Cardiac muscle cell (in vitro differentiated cells and primary cell): ENCODE measurements at places on chromosomes 1 and 21.
A peak's percentile ranks its signal among the peaks of the same experiment; 100 is the strongest.

DNA sequence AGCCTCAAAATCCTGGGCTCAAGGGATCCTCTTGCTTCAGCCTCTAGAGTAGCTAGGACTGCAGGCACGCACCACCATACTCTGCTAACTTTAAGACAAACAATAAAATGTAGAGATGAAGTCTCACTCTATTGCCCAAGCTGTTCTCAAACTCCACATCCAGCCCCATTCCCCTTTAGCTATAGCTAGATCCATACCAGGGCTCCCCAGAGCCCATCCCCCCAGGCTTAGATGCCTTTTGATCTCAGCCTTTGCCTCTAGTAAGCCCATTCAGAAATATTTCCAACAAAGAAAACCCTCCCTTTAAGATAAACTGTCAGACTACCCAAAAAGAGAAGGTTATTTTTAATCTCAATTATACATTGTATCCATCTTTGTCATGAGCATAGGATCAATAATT is 325.4 kb downstream of the CHRM3 start:
- DNase-seq = no peak

- DNase-seq = no peak
Measured at GRCh38 chr1:205261946-205262691, 34.4 kb downstream of the TMCC2 start.

DNA sequence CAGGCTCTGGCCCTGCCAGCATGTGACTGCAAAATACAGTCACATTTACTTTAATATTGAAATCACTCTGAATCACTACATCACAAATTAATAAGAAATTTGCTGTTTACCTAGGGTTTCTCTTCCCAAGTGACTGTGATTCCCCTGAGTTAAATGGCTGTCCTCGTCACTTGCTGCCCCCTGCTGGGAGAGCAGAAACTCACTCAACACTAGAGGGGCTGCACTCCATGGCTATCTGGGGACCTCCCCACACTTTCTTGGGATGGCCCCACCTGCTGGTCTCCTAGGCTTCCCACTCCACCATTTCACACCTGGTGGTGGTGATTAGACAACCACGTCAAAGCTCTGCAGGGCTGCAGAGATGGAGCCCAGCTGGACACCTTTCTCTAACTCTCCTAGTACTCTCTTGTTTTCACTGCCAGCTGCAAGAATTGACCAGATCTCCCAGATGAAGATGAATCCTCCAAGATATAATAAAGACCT is 63.4 kb downstream of the CD2 start:
- peak; percentile 47 for DNase-seq

GRCh38 chr1:21536218-21536617 is 27.0 kb downstream of the ALPL start:
- no peak for DNase-seq

- DNase-seq = no peak
Measured at GRCh38 chr1:17259233-17259873, 10.5 kb downstream of the PADI3 start.

GRCh38 chr1:109931189-109931731 is 20.6 kb downstream of the CSF1 start:
- peak; percentile 91 for DNase-seq
